A549 treated with RU486 at 1 μM for 4 hours (cell line): ENCODE measurements at places on chromosomes 11 and 22. TPM values are rescaled to one million over a fixed set of nuclear protein-coding genes. Genes with fewer than 3 reads are reported as not detected.

The CRACR2B gene
- total RNA-seq, result 3.0 to 6.5 TPM (median 4.8 TPM) in 5 replicates

The DLG2 gene
- total RNA-seq, result 0.18 to 0.41 TPM (median 0.32 TPM) in 4 of 5 replicates, not detected in the other

The PLEKHB1 gene
- 0.44 to 1.2 TPM (median 0.85 TPM) in 5 replicates for total RNA-seq

The SCN4B gene
- 0.07 to 0.16 TPM (median 0.07 TPM) in 3 of 5 replicates, not detected in the others for total RNA-seq

The RHOD gene
- total RNA-seq, result 28.2 to 51.5 TPM (median 41.0 TPM) in 5 replicates

The RIBC2 gene
- total RNA-seq, result 2.6 to 3.2 TPM (median 2.8 TPM) in 5 replicates

The KRTAP5-8 gene
- total RNA-seq, result not detected in 5 replicates

The SPON1 gene
- total RNA-seq, result 0.02 TPM in 1 of 5 replicates, not detected in the others

The TSPO gene
- total RNA-seq, result 131 to 235 TPM (median 179 TPM) in 5 replicates

The OR11H1 gene
- total RNA-seq, result not detected in 5 replicates

The PICK1 gene
- 7.8 to 12.1 TPM (median 12.0 TPM) in 5 replicates for total RNA-seq

The SCN3B gene
- total RNA-seq, result 0.10 to 0.16 TPM (median 0.11 TPM) in 5 replicates

The FOLR2 gene
- total RNA-seq, result not detected in 5 replicates

The ROBO4 gene
- 0.02 TPM in 1 of 5 replicates, not detected in the others for total RNA-seq

The CBLIF gene
- not detected in 5 replicates for total RNA-seq

The EMID1 gene
- total RNA-seq, result 0.32 to 0.61 TPM (median 0.43 TPM) in 5 replicates

The TBX10 gene
- not detected in 5 replicates for total RNA-seq

The CCDC116 gene
- total RNA-seq, result 0.06 to 0.12 TPM (median 0.10 TPM) in 3 of 5 replicates, not detected in the others

The P2RY6 gene
- total RNA-seq, result 5.9 to 13.3 TPM (median 10.8 TPM) in 5 replicates

The LGALS12 gene
- total RNA-seq, result not detected in 5 replicates

The ZNRF3 gene
- total RNA-seq, result 3.8 to 7.5 TPM (median 6.6 TPM) in 5 replicates

The SCGB1C1 gene
- total RNA-seq, result not detected in 5 replicates

The C11orf86 gene
- total RNA-seq, result 42.4 to 85.7 TPM (median 60.2 TPM) in 5 replicates

The SLC22A8 gene
- not detected in 5 replicates for total RNA-seq

The OR10A2 gene
- not detected in 5 replicates for total RNA-seq

The MIOX gene
- total RNA-seq, result not detected in 5 replicates

The OR5AS1 gene
- not detected in 5 replicates for total RNA-seq

The OR51E2 gene
- total RNA-seq, result not detected in 5 replicates

The ZNF215 gene
- 1.1 to 1.5 TPM (median 1.2 TPM) in 5 replicates for total RNA-seq

The KCNJ1 gene
- total RNA-seq, result not detected in 5 replicates

The NUDT8 gene
- total RNA-seq, result 7.1 to 14.7 TPM (median 12.2 TPM) in 5 replicates

The KRTAP5-9 gene
- not detected in 5 replicates for total RNA-seq

The HEPHL1 gene
- total RNA-seq, result not detected in 5 replicates

The CD6 gene
- 0.08 to 0.18 TPM (median 0.13 TPM) in 3 of 5 replicates, not detected in the others for total RNA-seq

The MS4A6E gene
- total RNA-seq, result not detected in 5 replicates

The RPL3 gene
- 1,689 to 2,421 TPM (median 1,759 TPM) in 5 replicates for total RNA-seq

The ROM1 gene
- total RNA-seq, result 2.6 to 4.7 TPM (median 3.8 TPM) in 5 replicates

The IFITM10 gene
- total RNA-seq, result 1.0 to 1.4 TPM (median 1.1 TPM) in 5 replicates

The KCNK4 gene
- 0.21 TPM in 1 of 5 replicates, not detected in the others for total RNA-seq

The OSBP2 gene
- total RNA-seq, result 10.6 to 12.3 TPM (median 11.2 TPM) in 5 replicates

The SLC25A45 gene
- 9.8 to 12.9 TPM (median 10.9 TPM) in 5 replicates for total RNA-seq

The KRTAP5-10 gene
- total RNA-seq, result not detected in 5 replicates

The OR51I1 gene
- total RNA-seq, result not detected in 5 replicates

The TXN2 gene
- total RNA-seq, result 56.0 to 72.4 TPM (median 67.6 TPM) in 5 replicates

The TUT1 gene
- 11.5 to 15.8 TPM (median 13.0 TPM) in 5 replicates for total RNA-seq

The OR51B4 gene
- total RNA-seq, result not detected in 5 replicates

The P2RX6 gene
- 0.33 to 0.98 TPM (median 0.70 TPM) in 5 replicates for total RNA-seq

The TCN2 gene
- 4.3 to 5.5 TPM (median 4.6 TPM) in 5 replicates for total RNA-seq

The SPI1 gene
- 0.09 TPM in 1 of 5 replicates, not detected in the others for total RNA-seq

The ZBTB16 gene
- not detected in 5 replicates for total RNA-seq

The RASGRP2 gene
- total RNA-seq, result 0.41 to 1.5 TPM (median 1.2 TPM) in 5 replicates

The SIK2 gene
- total RNA-seq, result 5.0 to 7.0 TPM (median 5.2 TPM) in 5 replicates
